Hematopoietic multipotent progenitor cell (in vitro differentiated cells): ENCODE measurements at places on chromosomes 13 and 19. TPM values are rescaled to one million over a fixed set of nuclear protein-coding genes. Genes with fewer than 3 reads are reported as not detected.
A peak's percentile ranks its signal among the peaks of the same experiment; 100 is the strongest.

Gene COL4A1
- under 0.01 TPM for total RNA-seq

DNA sequence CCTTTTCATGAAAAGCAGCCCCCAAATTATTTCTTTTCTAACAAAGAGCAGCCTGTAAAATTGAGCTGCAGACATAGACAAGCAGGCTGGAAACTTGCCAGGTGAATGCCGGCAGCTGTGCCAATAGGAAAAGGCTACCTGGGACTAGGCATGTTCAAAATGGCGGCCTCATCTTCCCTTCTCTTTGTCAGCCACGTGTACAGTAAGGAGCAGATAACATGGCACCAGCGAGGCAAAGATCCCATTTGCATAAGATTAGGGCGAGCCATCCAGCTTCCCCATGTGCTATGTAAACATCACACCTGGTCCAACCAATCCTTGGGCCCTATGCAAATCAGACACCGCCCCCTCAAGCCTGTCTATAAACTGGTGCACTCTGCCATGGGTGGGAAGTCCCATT lies 31.2 kb upstream of the CACNA1A start:
- peak; percentile 8 for DNase-seq

DNA sequence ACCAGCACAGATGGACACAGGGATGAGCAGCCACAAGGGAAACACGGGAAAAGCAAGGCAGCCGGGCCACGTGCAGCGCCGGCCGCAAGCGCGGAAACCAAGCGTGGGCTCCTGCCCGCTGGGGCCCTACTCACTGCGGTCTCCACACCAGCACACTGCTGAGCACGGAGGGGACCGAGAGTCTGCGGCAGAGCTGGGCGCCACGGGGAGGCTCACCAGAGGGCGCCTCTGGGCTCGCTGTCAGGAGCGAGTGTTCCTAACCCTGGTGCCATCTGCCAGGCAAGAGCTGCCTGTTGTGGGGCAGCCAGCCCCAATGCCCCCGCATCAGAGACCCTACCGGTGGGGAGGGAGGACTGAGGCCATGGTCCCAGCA lies 26.5 kb downstream of the MPND start:
- peak; percentile 74 for DNase-seq

Gene TGFBR3L
- not detected for total RNA-seq

Gene ZNF540
- total RNA-seq: 1.1 TPM

GRCh38 chr19:11288349-11288748 lies 7.6 kb upstream of the TSPAN16 start:
- no peak for DNase-seq

DNA sequence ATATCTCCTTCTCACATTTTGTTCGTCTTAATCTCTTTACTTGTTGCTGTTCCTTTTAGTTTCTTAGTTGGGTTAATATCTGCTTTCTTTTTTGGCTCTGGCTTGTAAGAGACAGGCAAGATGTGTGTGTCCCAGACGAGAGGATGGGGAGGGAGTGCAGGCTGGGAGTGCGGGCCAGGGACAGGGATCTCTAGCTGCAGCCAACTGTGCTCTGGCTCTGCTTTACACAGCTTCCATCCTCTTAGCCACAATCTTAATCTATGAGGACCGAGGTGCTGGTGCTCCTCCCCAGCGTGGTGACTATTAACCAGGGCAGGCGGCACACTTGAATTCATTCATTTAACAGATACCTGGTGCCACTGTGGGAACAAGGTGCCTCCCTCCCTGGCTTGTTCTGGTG lies 70.9 kb upstream of the WASF3 start:
- no peak for DNase-seq

- DNase-seq: no peak
Measured at GRCh38 chr13:21744149-21744548, 73.3 kb downstream of the FGF9 start.

Gene PRSS57
- total RNA-seq: 829 TPM

DNA sequence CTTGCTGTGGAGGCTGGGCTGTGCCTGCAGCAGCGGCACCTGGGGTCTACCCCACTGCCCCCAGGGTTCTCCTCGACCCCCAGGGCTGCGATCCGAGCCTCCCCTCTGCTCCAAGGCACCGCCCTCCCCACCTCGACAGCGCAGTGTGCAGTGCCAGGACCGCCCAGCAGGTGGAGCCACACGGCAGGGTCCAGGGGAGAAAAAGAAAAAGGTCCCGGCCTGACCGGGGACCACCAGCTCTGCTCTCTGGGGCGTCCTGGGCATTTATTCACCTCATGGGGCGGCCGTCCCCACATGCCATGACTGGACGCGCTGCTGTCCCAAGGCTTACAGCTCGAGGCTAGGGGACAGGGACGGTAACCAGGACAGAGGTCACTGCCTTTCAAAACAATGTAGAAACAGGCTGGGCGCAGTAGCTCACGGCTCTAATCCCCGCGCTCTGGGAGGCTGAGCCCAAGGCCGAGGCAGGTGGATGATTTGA lies 10.6 kb downstream of the REXO1 start:
- peak; percentile 69 for DNase-seq

- peak; percentile 13 for DNase-seq
Measured at GRCh38 chr13:113029487-113030258, 60.7 kb downstream of the MCF2L start.

DNA sequence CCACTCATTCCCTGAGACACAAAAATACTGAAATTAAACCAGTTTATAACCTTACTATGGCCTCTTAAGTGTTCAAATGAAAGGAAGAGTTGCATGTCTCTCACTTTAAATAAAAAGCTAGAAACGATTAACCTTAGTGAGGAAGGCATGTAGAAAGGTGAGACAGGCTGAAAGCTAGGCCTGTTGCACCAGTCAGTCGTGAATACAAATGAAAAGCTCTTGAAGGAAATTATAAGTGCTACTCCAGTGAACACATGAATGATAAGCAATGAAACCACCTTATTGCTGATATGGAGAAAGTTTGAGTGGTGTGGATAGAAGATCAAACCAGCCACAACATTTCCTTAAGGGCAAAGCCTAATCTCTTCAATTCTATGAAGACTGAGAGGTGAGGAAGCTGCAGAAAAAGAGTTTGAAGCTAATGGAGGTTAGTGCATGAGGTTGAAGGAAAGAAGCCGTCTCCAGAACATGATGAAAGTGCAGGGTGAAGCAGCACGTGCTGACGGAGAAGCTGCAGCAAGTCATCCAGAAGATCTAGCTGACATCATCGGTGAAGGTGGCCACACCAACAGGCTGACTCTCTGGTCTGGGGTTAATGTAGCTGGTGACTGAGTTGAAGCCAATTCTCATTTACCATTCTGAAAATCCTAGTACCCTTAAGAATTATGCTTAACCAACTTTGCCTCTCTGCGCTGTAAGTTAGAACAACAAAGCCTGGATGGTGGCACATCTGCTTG lies 94.5 kb upstream of the TEX29 start:
- DNase-seq: no peak

GRCh38 chr13:47463726-47464125 lies 537.3 kb downstream of the SUCLA2 start:
- no peak for DNase-seq

DNA sequence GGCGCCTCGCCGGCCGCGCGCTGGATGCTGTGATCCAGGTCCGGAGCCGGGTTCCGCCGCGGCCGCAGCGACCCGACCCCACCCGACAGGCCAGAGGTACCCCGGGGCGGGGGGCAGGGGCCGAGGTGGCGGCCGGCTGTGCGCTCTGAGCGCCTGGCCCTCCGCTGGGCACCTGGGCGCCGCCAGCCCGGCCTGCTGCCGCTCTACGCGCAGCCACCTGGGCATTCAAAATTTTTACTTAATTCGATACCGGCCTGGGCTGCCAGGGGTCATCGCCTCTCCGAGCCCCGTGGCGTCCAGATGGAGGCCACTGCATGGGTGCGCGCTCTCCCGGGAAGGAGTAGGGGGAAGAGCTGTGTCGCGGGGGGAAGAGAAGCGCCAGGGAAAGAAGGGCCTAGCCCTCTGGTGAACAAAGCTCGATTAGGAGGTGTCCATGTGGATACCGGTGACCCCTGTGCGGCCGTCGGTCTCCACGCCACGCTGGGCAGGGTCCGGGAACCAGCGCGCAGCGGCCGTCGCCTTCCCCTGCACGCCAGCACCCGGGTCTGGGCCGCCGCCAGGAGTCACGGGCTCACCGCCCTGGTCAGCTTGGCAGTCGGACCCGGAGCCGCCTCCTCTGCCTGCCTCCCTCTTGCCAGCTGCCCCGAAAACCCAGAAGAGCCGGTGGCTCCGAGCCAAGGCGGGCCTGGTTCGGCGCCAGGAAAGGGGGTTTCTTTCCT lies 666 bp downstream of the BIVM start:
- DNase-seq: no peak

Gene CACNG6
- 0.27 TPM for total RNA-seq

- no peak for DNase-seq
Measured at GRCh38 chr19:48737360-48737998, 2.9 kb downstream of the RASIP1 start.

Gene ZNF414
- total RNA-seq: 13.7 TPM

- DNase-seq: no peak
Measured at GRCh38 chr19:34363930-34364329, 1.1 kb upstream of the GPI start.

DNA sequence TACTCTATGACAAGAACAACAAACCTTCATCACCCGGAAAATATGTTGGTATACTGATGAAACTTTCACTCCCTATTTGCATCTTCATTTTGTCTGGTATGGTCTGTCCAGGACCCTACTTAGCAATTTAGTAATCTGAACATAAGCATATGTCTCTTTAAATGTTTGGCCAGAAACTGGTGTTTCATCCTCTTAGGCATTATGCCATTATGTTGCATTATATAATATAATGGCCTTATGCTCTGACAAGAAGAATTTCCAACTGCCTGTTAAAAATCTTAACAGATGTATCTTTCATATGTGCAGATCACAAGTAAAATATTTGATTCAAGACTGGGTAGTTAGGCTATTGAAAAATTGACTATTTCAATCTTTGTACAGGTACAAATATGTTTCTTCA lies 610.6 kb upstream of the PRR20A start:
- DNase-seq: no peak

Gene ZNF793
- 4.6 TPM for total RNA-seq
